ENCODE measurements at places on chromosomes 3 and 15.

DNA sequence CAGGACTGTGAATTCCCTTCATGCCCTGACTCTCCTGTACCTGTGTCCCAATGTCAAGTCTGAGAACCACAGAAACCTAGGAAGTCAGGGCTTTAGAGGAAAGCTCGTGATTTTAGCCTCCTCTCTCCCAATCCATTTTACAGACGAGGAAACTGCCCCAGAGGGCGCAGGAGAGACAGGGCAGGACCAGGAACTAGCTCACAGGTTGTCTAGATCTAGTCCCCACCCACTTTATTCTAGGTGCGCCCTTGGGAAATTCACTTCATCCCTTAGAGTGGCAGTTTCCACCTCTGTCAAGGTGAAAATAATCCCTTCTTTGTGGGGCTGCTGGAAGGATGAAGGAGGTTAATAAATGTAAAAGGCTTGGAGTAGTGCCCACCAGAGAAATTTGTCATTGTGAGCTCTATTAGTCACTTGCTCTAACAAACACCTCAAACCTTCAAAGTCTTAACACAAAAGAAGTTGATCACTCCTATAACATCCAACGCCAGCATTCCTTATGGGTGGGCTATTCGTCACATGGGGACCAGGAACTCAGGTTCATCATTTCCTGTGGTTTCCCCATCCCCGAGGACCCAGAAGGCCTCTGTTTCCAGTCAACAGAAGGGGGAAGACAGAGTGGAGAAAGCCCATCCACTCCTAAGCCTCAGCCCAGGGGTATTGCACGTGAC lies 282.3 kb downstream of the XXYLT1 start:
- no peak for DNase-seq

- DNase-seq = no peak
Measured at GRCh38 chr3:164040991-164041390, 1037.3 kb downstream of the SI start.

DNA sequence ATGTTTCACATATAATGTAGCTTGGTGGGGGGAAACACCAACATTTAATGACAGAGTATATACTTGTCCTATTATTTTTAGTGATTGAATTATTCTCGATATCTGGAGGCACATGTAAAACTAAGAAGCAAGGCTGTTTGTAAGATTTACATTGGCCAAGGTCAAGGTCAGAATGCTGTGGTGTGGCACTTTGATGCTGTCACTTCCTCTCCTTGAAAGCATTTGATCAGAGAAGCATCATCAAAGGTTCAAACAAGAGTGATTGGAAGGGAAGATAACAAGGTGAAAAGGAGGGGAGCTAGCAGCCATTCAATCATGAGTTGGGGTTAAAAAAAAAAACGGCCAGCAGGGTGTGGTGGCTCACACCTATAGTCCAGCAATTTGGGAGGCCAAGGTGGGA lies 26.4 kb downstream of the RTF1 start:
- no peak for DNase-seq

GRCh38 chr3:86838927-86839326 lies 152.0 kb downstream of the VGLL3 start:
- no peak for DNase-seq

DNA sequence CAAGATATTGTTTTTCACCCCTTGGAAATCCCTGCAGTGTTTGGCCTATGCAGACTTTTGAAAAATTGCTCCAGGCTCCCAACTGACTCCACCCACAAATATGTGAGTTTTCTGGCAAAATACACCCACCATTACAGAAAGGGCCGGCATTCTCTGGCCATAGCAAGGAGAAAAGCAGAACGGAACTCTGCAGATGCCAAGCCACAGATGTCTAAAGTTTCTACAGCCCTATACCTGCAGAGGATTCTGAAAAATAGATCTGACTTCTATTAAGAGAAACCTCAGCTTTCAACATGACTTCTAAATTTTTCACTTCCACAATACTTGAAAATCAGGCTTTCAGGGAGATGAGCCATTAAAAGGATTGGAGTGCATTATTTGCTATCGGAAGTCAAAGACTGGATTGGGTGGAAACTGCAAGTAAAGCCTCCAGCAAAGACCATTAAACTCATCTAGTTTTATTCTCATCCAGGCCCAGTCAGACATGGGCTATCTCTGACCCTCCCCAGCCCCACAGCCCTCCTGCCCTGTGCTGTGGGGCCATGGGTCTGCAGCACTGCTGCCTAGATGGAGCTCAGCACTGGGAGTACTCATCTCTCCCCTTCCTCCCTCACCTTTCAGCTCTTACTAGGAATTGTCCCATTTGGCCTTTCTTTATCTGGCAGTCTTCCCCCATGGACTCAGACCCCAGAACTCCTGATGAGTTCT lies 243.1 kb upstream of the GOLGA6L4 start:
- no peak for DNase-seq

DNA sequence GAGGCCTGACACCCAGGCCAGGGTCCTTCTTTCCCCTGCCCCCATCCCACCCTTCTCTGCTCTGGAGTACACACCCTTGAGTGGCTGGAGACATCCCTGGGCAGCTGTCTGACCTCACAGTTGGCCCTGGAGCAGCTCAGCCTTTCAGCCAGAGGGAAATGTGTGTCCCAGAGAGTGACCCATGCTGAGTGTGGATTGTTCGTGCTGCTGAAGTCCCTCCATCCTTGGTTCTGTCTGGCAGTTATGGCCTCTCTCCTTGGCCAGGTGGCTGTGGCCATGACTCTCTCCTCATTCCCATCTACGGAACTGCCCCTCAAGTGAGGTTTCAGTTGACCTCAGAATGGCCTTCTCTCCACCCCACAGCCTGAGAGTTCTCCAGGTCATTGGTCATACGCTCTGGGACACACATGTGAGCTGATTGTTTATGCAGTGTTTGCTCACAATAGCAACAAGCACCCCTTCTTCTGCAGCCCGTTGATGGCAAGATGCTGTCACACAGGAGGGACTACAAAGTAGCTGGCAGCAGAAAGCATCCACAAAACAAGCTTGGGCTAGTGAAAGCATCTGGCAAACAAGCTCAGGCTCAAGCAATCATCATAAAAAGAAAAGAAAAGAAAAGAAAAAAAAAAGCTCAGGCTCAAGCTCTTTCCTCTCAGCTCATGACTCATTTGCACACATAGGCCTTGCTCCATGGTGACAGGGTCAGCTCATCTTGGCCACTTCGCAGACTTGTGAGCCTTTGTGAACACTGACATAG lies 55.3 kb upstream of the ITGA11 start:
- no peak for DNase-seq

GRCh38 chr15:95292785-95293450 lies 1037.6 kb upstream of the NR2F2 start:
- DNase-seq = no peak

GRCh38 chr3:139695007-139695406 lies 17.2 kb upstream of the NMNAT3 start:
- DNase-seq = no peak

GRCh38 chr3:195701042-195701915 lies 19.5 kb upstream of the MUC20 start:
- DNase-seq = no peak

DNA sequence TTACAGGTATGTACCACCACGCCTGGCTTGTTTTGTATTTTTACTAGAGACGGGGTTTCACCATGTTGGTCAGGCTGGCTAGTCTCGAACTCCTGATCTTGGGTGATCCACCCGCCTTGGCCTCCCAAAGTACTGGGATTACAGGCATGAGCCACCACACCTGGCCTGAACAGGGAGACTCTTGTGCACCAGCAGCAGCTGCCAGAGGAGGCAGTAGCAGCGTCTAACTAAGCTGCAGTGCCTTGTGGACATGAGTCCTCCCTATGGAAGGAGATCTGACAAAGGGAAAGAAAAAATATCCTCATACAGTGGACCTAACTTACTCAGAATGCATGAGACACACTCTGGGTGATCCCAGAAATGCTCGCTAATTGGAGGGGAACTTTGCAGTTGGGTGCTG lies 36.8 kb upstream of the NEO1 start:
- DNase-seq = no peak

DNA sequence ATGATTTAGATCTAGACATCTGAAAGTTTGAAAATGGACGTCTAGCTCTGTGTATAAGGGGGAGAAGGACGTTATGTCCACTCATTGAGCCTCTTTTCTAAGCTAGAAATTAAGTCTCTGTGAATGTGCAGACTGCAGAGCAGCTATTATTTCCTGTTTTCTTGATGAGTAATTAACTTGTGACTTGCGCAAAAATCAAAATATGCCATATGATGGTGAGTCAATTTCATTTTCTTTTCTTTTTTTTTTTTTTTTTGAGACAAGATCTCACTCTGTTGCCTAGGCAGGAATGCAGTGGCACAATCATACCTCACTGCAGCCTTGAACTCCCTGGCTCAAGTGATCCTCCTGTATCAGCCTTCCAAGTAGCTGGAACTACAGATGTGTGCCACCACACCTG lies 14.1 kb downstream of the LACTB start:
- DNase-seq = no peak

- DNase-seq = no peak
Measured at GRCh38 chr3:143707848-143708247, 140.4 kb downstream of the SLC9A9 start.

DNA sequence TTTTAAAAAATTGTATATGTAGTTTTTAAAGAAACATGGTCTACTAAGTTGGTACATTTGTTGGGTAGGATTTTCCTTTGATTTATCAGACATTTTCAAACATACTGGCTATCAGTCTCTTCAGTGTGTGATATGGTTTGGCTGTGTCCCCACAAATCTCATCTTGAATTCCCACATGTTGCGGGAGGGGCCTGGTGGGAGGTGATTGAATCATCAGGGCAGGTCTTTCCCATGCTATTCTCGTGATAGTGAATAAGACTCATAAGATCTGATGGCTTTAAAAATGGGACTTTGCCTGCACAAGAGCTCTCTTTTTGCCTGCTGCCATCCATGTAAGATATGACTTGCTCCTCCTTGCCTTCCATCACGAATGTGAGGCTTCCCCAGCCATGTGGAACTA lies 121.9 kb downstream of the ABI3BP start:
- no peak for DNase-seq

DNA sequence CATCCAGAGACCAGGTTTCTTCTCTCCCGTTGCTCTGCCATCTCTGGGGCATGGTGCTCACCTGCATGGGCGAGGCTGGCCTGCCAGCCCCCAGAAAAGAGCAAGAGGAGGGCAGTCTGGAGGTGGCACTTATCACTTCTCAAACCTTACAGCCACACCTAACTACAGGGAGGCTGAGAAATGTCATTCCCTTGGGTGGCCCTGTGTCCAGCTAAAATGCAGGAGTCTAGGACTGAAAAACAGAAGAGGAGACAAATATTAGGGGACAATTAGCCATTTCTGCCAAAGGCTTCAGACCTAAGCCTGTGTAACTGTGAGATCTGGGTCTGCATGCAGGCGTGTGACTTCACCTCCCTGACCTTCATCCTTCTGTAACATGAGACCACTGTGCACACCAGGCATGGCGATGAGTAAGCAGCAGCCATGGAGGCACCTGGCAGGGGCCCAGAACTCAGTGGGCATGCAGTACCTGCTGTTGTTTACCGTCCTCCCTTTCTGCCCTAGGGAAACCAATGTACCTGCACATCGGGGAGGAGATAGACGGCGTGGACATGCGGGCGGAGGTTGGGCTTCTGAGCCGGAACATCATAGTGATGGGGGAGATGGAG lies 83.4 kb downstream of the MESD start:
- DNase-seq = no peak

DNA sequence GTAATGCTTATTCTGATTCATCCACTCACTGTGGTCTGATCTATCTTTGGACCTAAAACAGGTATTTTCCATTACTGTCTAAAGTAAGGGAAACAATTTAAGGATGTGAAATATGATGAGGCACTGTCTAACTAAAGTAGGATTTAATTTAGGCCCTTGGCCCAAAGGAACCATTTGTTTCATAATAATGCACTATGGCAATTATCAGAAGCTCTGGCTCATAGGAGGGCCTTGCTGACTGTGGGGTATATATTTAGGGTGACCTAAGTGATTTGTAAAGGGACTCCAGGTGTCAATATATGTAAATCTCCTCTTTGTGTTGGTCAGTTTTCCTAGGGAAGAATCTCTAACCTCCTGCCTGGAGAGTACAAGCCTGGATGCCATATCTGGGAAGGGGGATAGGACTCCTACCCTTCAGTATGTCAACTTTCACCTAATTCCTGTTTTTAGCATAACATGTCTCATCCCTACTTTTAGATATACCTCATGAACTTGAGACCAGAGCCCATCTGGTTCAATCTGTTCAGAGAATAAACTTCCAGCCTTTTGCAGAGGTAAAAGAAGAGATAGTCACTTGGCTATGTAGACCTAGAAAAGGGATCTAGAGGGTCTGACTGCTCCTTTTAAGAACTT lies 20.1 kb downstream of the DET1 start:
- no peak for DNase-seq

- no peak for DNase-seq
Measured at GRCh38 chr15:63601026-63601703, 4.0 kb downstream of the FBXL22 start.

DNA sequence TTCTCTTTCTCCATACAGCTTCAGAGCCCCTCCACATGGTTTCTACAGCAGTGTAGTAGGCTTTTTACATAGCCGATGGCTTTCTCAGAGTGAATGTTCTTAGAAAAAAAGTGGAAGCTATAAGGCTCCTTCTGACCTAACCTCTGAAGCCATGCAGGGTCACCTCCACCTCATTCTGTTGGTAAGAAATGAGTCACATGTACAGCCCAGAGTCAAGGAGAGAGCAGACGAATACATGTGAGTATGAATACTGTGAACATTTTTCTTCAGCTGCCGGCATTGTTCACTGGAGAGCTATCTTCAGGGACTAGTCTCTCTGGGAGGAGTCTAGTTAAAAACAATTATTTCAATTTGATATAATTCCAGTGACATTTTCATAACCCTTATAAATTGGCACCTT lies 68.2 kb upstream of the THRB start:
- no peak for DNase-seq
